ENCODE measurements at places on chromosomes 12 and 14.

GRCh38 chr14:85122690-85123089, 407.3 kb upstream of the FLRT2 start:
- DNase-seq = no peak

DNA sequence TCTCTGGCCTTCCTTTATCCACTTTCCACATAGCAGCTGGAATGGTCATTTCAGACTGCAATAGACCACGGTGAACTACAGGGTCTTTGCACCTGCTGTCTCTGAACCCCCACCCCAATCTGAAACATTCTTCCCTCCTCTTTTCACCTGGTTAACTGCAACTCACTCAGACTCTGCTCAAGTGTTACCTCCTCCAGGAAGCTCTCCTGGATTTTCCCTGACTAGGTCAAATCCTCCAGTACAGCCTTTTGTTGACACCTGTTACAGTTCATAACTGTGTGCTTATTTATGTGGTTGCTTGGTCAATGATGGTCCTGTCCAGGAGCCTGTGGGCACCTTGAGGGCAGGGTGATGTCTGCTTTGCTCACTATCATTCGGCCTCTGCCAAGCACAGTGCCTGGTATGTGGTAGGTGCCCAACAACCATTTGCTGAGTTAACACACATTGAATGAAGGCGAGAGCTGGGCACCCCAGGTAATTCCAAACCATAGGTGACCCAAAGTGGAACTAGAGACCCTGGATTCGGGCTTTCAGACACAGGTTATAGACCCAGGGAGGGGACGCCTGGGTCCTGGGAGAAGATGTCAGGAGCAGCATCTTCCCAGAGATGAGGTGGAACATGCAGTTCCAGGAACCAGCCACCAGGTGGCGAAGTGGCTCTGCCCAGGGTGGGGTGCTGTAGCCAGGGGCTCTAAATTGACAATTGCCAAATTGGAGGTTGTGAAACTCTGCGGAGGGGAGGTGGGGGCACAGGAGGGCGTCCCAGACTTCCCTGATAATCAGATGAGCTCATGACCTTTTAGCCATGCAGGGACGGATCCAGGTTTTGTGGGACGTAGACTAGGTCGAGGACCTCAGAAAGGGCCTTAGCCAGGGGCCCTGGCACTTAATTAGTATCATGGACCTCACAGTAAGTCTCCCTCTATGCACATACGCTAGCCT, 28.1 kb downstream of the TRPV4 start:
- peak; percentile 92 for DNase-seq

DNA sequence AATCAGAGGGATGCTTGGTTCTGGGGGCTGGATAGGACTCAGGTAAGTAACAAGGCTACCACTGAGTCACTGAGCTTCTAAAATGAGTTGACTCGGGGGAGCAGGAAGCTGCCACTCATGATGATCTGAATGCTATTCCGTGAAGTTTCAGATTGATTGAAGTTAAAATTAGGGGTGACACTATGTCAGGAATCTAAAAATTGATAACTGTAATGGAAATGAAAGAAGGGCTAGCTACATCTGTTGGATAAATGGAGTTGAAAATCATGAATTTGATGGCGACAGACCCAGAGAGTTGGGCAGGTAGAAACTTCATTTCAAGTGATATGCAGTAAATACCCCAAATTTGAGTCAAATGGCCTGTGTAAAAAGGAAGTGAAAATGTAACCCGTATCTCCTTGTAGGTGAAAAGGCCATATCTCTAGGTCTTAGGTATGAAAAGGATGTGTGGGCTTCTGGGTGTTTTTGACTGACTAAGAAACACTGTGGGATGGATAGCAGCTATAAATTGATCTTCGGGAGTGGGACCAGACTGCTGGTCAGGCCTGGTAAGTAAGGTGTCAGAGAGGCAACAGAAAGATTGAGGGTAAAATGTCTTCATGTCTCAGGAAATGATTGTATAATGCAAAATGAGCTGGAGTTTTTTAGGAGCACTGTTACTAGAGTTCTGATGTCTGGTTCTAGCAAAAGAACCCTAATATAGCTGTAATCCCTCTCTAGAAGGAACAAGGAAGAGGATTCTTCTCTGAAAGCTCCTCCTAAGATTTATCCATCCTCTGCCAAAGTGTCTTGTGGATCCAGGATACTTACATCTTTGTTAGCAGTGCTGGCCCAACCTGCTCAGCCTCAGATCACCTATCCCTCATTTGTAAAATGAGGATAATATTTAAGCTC, 57.3 kb downstream of the DAD1 start:
- no peak for DNase-seq

DNA sequence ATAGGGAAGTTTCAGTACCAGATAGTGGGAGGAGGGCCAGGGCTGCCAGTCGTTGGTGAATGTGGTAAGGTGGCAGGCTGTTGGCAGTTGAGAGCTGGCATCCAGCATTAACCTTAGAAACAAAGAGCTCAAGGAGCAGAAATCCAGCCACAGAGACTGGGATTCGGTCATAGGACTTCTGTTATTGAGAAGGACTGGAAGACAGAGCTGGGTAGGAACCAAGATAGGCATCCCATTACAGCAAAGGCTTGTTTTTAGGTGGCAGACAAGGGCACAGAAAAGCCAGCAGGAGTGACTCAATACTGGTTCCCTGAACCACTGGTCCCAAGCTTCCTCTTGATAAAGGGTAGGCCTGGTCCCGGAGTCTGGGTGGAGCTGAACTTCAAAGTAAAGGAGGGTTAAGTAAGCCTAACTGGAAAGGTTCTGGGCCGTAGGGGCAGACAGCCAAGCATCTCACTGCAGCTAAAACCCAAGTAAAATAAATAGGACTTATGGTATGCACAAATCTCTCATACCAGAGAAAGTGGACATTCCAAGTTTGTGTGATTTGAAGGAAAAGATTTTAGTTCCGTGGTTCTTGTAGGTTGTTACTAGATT, 147.9 kb downstream of the ETV6 start:
- peak; percentile 64 for DNase-seq

DNA sequence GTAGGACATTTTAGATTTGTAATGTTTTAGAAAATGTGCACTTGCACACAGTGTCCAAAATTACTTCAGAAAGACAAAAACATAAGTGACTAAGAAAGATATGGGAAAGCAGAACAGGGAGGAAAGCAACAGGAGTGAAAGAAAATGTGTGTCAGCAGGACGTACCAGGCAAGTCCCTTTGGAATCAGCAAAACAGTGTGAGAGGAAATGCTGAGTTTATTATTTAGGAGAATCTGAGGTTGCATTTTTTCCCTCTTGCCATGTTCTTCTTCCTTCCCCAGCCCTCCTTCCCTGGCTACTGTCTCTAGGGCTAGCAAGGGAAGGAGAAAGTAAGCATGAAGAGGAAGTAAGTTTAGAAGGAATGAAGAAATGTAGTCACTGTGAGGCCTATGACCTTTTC, 67.7 kb upstream of the CD163 start:
- no peak for DNase-seq

- DNase-seq = no peak
These were observed 20.0 kb upstream of the SGPP1 start for GRCh38 chr14:63747846-63748245.

- DNase-seq = peak; percentile 87
These were observed 674 bp downstream of the VDR start for GRCh38 chr12:47903927-47904712.

- DNase-seq = peak; percentile 52
These were observed 38.5 kb downstream of the SPTB start for GRCh38 chr14:64841121-64841651.

DNA sequence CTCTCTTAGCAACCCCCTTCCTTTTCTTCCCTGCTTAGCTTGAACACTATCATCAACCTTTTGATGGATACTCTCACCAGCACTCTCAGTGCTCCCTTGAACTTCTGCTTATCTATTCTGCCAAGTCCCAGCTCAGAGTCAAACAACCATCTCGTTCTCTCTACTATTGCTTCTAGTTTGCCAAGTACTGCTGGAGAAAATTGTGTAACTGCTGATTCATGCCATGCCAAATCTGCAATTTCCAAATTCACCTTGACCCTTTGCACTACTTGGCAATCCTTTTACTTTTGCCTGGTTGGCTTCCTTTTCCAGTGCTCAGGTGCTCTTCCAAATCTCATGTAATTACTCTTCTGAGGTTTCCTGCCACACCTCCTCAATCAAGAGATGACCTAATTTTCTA, 2.8 kb upstream of the CCDC196 start:
- DNase-seq = no peak
